ENCODE measurements at places on chromosomes 5 and 9. TPM values are rescaled to one million over a fixed set of nuclear protein-coding genes. Genes with fewer than 3 reads are reported as not detected.

GRCh38 chr5:155475318-155475717 is 461.8 kb downstream of the KIF4B start:
- H3K36me3 ChIP-seq: no peaks in the 10 kb centered on the region
- H3K27me3 ChIP-seq: no peaks in the 10 kb centered on the region
- no peak overlapping the region for H3K27ac ChIP-seq
- no peak for DNase-seq

DNA sequence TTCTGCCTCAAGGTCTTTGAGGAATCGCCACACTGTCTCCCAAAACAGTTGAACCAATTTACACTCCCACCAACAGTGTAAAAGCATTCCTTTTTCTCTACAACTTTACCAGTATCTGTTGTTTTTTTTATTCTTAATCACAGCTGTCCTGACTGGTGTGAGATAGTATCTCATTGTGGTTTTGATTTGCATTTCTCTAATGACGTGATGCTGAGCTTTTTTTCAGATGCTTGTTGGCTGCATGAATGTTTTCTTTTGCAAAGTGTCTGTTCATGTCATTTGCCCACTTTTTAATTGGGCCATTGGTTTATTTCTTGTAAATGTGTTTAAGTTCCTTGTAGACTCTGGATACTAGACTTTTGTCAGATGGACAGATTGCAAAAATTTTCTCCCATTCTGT is 400.0 kb downstream of the DEPDC1B start:
- no peaks in the 10 kb centered on the region for H3K36me3 ChIP-seq
- no peaks in the 10 kb centered on the region for H3K27me3 ChIP-seq
- no peak for DNase-seq
- no peak overlapping the region for H3K4me3 ChIP-seq
- no peaks in the 10 kb centered on the region for H3K4me1 ChIP-seq

GRCh38 chr9:472479-473075 is 257.9 kb downstream of the DOCK8 start:
- H3K27me3 ChIP-seq: no peaks in the 10 kb centered on the region
- H3K27ac ChIP-seq: no peak overlapping the region
- no peaks in the 10 kb centered on the region for H3K36me3 ChIP-seq
- H3K4me1 ChIP-seq: peaks cover 7% of the 10 kb centered on the region
- DNase-seq: no peak

DNA sequence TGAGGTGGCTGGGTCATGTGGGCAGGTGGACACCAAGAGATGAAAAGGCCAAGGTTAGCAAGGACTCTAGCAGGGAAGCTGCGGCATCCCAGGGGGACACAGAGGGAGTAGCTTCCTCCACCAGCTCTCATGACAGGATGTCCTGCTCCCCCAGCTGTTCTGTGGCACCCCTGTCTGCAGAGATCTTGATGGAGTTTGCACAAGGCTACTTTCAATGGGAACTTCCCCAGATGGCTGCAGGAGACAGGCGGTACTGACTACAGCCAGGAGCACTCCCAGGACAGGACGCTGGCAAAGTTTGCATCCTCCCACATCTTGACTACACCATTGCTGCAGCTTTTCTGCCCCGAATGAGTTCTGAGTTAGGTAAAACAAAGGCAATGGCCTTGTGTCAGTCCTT is 312.8 kb downstream of the TLE4 start:
- no peak for DNase-seq
- no peaks in the 10 kb centered on the region for H3K4me1 ChIP-seq
- no peak overlapping the region for H3K27ac ChIP-seq
- no peaks in the 10 kb centered on the region for H3K27me3 ChIP-seq
- H3K36me3 ChIP-seq: no peaks in the 10 kb centered on the region
- no peak overlapping the region for H3K4me3 ChIP-seq

DNA sequence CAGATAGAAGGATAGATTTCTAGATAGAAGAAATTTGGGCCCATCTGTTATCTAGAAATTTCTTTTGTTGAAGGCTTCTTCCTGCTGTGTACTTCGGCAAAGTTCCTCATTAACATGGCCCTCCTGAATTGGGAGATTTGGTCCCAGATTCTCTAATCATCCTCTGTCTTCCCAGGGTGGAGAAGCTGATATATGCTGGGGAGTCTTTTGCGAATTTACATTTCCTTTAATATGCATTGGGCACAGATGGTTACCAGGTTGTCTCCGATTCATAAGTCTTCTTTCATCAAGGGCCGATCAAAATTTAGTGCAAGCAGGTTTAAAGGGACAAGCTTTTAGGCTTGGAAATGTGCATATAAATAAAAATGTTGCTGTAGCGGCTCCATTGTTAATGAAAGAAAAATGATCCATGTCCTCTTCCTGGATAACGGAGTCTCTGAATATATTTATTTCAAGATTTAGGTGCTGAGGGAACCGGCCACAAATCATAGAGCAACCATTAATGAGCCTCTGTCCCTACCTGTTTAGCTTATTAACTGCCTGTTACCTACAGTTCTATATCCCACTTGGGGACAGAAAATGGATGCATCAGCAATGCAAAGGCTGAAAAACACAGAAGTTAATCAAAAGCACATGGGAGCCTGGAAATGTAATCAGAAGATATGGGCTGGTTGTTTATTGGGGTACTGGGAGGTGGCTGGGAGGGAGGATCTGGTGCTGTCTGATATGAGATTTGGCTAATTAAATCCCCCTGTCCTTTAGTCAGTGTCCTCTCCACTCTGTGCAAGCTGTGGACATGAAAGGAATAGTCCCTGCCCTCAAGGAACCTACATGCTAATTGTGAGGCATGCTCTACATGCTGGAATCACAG is 234.7 kb downstream of the MAN2A1 start:
- H3K4me1 ChIP-seq: no peaks in the 10 kb centered on the region
- peaks cover 4% of the 10 kb centered on the region for H3K27me3 ChIP-seq
- no peak for DNase-seq
- H3K27ac ChIP-seq: no peak overlapping the region
- H3K4me3 ChIP-seq: no peak overlapping the region
- H3K36me3 ChIP-seq: no peaks in the 10 kb centered on the region

DNA sequence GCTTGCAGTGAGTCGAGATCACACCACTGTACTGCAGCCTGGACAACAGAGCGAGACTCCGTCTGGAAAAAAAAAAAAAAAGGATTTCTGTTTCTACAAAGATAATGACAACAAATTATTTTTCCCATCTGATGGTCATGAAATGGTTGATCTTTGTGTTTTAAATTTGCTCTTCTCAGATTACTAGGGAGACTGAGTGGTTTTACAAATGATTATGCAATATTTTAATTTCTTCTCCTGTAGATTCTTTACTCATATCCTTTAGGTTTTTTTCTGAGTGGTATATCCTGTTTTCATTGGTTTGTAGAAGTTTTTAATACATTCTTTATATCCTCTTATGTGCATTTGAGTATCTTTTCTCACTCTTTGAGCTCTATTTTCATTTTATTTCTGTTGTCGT is 20.6 kb upstream of the AUH start:
- DNase-seq: no peak
- no peaks in the 10 kb centered on the region for H3K27me3 ChIP-seq
- peaks cover 5% of the 10 kb centered on the region for H3K4me1 ChIP-seq
- no peak overlapping the region for H3K4me3 ChIP-seq
- H3K27ac ChIP-seq: no peak overlapping the region

HRH2 gene
- 0.36 TPM for total RNA-seq

GRCh38 chr9:32177396-32177795 is 207.0 kb upstream of the ACO1 start:
- H3K36me3 ChIP-seq: no peaks in the 10 kb centered on the region
- no peak overlapping the region for H3K4me3 ChIP-seq
- DNase-seq: no peak
- H3K27me3 ChIP-seq: no peaks in the 10 kb centered on the region
- no peaks in the 10 kb centered on the region for H3K4me1 ChIP-seq

DNA sequence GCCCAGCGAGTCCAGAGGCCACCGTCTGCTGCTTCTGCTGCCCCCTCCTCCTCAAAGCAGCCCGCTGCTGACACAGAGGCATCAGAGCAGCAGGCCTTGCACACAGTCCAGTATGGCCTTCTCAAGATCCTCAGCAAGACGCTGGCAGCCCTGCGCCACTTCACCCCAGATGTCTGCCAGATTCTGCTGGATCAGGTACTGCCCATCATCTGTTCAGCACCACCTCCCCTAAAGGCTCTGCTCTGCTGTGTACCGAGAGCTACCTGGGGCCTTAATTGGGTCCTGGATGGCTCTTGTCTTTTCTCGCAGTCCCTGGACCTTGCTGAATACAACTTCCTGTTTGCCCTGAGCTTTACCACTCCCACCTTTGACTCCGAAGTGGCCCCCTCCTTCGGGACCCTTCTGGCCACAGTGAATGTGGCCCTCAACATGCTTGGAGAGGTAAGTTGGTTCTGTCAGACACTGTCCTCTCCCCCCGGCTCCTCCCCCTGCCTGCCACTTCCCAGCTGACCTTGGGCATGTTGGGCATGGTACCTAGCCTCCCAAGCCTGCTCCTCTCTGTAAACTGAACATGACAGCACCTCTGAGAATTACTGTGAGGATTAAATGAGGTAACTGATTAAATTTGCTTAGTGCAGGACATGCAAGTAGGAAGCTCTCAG is 22.7 kb downstream of the SH3GLB2 start:
- H3K27ac ChIP-seq: no peak overlapping the region
- no peaks in the 10 kb centered on the region for H3K27me3 ChIP-seq
- no peak overlapping the region for H3K4me3 ChIP-seq
- DNase-seq: peak; percentile 2

- H3K36me3 ChIP-seq: no peaks in the 10 kb centered on the region
- H3K27me3 ChIP-seq: no peaks in the 10 kb centered on the region
- H3K27ac ChIP-seq: no peak overlapping the region
- no peak overlapping the region for H3K4me3 ChIP-seq
- H3K4me1 ChIP-seq: no peaks in the 10 kb centered on the region
- no peak for DNase-seq
Observed at GRCh38 chr5:19739671-19740070, 248.3 kb downstream of the CDH18 start.

OBP2B gene
- total RNA-seq: not detected

HSD17B3 gene
- under 0.01 TPM for total RNA-seq

FBP1 gene
- total RNA-seq: not detected

DNA sequence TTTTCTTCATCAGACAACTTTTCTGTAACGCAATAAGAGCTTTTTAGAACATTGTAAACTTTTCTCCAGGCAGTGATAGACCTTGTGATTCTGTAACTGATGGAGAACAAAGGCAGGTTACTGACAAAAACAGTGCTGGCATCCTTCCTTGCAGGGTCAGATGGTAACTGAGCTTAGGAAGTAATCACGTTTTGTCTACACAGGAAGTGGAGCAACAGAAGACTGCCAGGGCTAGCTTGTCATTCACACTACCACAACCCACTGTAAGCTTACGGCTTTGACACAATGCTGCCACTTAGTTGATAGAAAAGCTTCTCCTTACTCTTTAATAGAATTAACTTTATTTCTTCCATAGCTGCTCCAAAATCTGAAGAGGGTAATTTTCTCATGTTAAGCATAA is 46.8 kb downstream of the FBN2 start:
- H3K27ac ChIP-seq: no peak overlapping the region
- H3K36me3 ChIP-seq: no peaks in the 10 kb centered on the region
- DNase-seq: no peak

LRRC14B gene
- under 0.01 TPM for total RNA-seq

DNA sequence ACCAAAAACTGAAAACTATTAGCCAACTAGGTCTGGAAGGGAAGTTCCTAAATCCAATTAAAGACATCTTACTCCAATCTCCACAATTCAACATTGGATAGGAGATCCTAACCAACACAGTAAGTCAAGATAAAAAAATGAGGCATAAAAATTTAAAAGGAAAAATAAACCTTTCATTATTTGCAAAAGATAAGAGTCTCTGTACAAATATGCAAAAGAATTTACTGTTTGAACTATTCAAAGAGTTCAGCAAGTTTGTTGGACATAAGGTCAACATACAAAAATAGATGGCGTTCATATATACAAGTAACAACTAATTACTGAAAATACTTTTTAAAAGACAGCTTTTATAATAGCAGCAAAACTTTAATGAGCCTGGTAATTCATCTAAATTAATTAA is 3.1 kb upstream of the FREM1 start:
- no peaks in the 10 kb centered on the region for H3K36me3 ChIP-seq
- H3K4me3 ChIP-seq: no peak overlapping the region
- peaks cover 10% of the 10 kb centered on the region for H3K27me3 ChIP-seq
- DNase-seq: no peak
